Forelimb muscle (tissue), 1 donor: ENCODE measurements at places on chromosomes 1 and 21.

GRCh38 chr1:53546409-53547155 is 87.4 kb downstream of the DMRTB1 start:
- no peak for DNase-seq

DNA sequence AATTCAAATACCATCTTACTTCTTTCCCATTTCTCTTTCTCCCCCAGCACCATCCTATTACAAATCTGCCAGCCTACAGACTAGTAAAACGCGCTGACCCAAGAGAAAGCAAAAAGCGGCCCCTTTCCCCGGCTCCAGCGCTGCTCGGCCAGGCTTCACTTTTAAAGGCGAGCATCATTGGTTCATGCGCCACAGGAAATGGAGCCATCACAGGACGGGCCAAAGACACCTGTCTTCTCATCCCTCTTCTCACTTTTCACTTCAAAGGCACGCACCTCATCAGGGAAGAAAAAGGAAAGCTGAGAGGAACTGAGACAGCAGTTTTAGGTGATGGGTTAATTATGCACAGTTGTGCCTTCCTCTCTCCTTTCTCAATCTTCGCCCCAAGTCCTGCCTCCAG is 664.2 kb upstream of the USP24 start:
- DNase-seq = no peak

GRCh38 chr1:84782881-84783280 is 92.6 kb upstream of the SSX2IP start:
- no peak for DNase-seq

- no peak for DNase-seq
Measured at GRCh38 chr1:176950736-176951324, 213.7 kb downstream of the ASTN1 start.

- DNase-seq = no peak
Measured at GRCh38 chr1:44326821-44327465, 28.1 kb downstream of the ERI3 start.

DNA sequence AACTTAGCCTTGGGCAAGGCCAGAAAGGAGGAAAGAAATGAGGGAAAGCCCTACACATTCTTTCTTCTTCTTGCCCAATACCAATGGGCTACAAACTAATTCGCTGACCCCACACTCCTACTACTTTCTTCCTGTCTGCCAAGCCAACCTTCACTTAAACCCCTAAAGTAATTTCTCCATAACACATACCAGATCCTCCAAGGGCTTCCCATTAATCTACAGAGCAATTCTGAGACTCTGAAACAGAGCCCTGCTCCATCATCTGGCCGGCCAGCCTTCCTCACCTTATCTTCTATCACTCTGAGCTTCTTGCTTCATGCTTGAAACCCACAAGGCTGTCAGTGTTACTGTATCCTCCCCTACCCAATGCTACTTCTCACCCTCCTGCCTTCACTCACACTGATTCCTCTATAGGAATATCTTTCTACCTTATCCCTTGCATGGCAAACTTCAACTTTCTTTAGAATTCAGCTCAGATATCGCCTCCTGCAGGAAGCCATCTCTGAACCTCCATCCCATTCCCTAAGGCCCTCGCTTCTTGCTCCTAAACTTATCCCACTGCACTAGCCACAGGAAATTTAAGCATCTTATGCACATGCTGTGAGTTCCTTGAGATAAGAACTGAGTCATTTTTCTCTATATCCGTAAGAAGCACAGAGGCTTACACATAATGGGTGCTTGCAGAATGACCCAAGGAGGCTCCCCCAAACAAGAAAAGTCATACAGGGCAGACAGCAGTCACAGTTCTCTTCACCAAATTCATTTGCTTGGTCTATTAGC is 81.9 kb downstream of the JAK1 start:
- DNase-seq = no peak

- DNase-seq = no peak
Measured at GRCh38 chr1:52551507-52552235, 1.2 kb downstream of the TUT4 start.

- DNase-seq = no peak
Measured at GRCh38 chr1:235657747-235658526, 8.4 kb upstream of the GNG4 start.

DNA sequence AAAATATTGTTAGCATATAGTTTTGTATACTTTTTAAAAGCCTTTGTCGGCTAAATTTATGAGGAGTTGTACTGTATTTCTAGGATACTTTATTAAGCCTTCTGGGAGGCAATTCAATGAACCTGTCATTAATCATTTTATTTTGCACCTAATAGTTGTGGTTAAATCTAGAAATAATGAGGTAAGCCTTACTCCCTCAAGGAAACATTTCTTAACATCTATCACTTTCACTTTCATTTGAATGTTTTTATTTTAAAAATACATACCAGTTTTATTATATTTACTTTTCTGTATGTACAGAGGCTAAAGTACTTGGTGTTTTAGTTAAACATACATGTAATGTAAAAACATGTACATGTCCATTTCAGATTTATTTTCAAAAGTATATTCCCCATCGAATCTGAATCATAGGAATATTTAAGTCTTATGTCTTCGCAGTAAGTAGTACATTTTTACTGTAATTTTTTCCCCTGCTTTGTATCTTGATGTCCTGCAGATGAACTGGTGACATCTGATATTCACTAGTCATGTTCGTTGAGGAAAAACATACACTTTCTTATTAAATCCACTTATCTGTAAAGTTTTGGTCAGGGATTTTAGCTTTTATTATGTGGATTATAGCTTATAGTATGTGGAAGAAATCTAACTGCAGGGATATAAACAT is 82.8 kb downstream of the DISP1 start:
- peak; percentile 39 for DNase-seq

DNA sequence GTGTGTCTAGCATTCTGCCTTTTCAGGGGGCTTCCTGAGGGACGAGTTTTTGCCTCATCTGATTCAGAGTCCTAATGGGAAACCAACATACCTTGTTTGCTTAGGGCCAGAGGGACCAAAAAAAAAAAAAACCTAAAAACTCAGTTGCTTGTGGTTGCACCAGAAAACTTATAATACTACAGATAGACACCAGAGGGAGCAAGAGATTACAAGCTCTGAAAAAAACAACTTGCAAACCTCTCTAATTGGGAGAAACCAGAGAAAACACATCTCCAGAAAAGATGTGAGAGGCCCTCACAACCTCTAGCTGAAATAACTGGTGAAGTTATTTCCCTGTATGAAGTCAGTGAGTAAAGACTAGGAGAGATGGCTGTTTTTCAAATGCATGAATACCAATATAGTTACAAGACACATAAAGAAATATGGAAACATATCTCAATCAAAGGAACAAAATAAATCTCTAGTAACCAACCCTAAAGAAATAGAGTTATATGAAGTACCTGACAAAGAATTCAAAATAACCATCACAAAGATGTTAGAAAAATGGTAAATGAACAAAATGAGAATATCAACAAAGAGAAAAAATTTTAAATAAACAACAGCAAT is 233.7 kb upstream of the NFIA start:
- no peak for DNase-seq

- DNase-seq = no peak
Measured at GRCh38 chr1:36938819-36939218, 95.5 kb downstream of the GRIK3 start.

DNA sequence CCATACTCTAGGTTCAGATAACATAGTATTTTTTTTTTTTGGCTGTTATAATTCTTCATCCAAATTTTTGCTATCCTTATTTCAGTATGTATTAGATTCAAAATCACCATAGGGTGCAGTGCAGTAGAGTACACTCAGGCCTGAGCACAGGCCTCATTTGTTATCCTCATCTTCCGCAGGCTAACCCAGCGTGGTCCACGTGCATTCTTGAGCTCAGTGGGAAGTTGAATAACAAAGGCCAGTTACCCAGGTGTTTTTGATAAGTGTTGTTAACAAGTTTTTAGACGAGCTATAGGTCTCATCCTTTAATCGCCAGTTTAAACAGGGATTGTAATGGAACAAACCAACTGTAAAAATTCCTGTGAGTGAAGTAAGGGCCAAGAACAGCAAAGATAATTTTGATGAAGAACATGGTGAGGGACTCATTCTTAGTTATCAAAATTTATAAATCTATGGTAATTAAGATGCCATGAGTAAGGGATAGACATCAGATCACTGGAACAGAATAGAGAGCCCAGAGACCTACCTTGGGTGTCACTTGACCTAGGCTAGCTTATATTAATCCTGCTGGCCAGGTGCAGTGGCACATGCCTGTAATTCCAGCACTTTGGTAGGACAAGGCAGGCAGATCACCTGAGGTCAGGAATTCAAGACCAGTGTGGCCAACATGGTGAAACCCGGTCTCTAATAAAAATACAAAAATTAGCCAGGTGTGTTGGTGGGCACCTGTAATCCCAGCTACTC is 22.0 kb downstream of the FLVCR1 start:
- no peak for DNase-seq

DNA sequence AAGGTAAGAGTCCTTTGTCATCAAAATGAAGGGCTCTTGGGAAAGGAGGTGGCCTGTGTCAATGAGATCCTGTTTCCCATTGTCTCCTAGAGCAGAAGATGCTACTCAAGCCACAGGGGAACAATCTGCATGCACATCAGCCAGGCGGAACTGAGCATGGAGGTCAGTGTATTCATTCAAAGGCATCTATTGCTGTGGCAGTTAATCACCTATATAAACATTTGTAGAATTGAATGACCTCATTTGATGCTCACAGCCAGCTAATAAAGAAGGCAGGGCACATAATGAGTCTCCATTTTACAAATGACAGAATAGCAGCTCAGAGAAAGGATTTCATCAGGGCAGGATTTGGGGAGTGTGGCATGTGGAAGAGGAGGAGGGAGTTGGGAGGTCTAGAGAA is 5.7 kb upstream of the FYB2 start:
- no peak for DNase-seq

GRCh38 chr1:185652348-185652747 is 81.8 kb upstream of the HMCN1 start:
- no peak for DNase-seq

DNA sequence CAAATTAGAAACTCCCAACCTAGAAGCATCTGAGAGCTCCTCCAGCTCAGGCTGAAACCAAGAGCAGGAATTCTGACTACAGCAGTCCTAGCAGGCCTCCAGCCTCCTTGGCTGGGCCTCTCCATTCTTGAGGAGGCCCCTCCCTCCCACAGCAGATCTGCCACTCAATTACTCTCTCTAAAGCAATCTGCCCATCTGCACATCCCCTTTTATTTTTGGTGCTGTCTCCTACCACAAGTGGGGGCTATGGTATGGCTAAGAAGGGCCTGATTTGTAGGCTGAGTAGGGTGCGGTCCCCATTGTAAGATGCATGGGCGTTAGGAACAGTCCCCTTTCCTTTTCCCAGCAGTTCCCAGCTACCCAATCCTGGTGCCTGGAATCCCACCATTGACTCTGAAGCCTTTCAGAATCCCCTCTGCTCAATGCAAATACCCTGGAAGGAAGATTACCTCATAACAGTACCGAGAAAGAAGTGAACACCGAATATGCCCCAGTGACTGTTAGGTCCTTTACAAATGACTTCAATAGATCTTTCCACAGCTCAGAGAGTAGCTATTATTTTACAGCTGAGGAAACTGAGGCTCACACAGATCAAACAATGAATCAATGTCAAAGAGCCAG is 11.6 kb upstream of the TTC39A start:
- DNase-seq = no peak

- no peak for DNase-seq
Measured at GRCh38 chr1:216587715-216588114, 135.5 kb downstream of the ESRRG start.

- no peak for DNase-seq
Measured at GRCh38 chr1:159916242-159917051, 8.9 kb downstream of the TAGLN2 start.

DNA sequence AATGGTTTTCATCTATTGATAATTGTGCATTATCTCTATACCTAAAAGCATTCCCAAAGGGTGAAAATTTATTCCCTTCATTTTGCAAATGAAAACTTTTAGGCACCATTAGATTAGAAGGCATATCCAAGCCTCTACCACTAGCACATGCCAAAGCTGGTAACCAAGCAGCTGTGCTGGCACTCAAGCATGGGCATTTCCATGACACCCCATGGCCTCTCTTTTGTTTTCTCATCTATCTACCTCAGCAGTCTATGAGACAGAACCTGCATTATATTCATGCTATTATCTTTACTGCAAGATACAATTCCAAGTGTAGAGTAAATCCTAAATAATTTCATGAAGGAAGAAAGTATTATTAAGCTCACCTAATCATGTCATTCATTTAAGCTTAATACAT is 334.3 kb upstream of the LRRC7 start:
- no peak for DNase-seq

GRCh38 chr1:236948381-236948780 is 55.9 kb downstream of the MT1HL1 start:
- DNase-seq = no peak

- DNase-seq = no peak
Measured at GRCh38 chr1:91919962-91920361, 29.2 kb upstream of the BRDT start.

- no peak for DNase-seq
Measured at GRCh38 chr1:57712846-57713245, 289.0 kb upstream of the DAB1 start.

DNA sequence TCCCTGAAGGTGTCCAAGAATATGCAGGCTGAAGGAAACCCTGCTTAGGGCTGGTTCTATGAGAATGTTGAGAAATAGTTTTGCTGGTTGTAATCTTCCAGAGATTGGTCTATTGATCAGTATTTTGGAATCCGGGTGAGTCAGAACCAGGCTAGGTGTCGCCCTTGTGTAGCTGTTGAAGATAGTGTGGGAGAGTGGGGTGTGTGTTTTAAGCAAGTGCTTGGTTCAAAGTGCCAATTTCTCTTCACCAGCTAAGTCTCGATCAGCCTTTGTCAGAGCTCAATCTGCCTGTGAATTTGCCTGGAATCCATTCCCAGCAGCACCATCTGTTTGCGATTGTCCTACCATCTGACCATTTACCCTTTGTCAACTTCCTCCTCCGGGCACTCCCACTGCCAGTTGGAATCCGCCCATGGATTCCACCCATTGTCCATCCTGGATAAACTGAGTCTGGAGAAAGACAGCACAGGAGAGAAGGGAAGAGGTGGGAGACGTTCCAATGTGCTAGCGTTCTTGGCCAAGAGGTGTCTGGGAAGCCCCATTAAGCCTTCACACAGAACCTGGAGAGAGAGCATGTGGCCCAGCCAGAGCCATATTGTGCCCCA is 59.4 kb upstream of the CYP2J2 start:
- DNase-seq = no peak

GRCh38 chr1:153929426-153929825 is 6.7 kb upstream of the GATAD2B start:
- no peak for DNase-seq

- no peak for DNase-seq
Measured at GRCh38 chr1:227728059-227728891, 6.8 kb downstream of the JMJD4 start.

DNA sequence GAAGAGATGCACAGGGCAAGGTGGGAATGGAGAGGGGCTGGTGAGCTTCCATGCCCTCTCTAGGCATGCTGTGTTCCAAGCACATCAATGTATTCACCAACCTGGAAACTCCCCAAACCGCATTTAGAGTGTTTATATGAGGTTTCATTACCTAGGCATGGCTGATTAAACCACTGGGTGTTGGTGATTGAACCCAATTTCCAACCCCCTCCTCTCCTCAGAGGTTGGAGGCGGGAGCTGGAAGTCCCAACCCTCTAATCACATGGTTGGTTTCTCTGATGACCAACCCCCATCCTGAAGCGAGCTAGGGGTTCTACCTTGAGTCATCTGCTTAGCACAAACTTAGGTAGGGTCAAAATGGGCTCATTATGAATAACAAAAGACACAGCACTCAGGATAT is 3.0 kb upstream of the PPIE start:
- no peak for DNase-seq
